PC-3 (cell line): ENCODE measurements at places on chromosomes 5 and 9. TPM values are rescaled to one million over a fixed set of nuclear protein-coding genes. Genes with fewer than 3 reads are reported as not detected.

DNA sequence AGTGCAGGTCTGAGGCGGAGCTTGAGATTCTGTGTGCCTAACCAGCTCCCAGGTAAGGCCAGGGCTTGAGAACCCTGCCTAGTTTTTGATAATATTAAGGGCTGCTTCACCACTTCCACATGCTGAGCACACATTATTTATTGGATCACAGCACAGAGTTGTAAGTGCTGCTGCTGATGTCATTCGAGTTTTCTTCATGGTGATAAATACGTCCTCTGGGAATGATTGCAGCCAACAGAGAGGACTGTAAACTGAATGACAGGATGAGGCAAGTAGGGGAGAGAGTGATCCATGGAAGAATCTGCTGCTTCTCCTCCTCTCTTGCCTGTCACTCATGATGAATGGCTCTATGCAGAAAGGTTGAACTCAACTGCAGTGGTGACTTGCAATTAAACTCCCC is 77.9 kb upstream of the VPS13A start:
- no peak for DNase-seq

PCDHB5 gene
- total RNA-seq: 0.12 and 0.69 TPM in 2 replicates

CNOT6 gene
- 10.6 and 12.6 TPM in 2 replicates for total RNA-seq

- peak; percentile 71 for DNase-seq
Observed at GRCh38 chr9:115672477-115673316, 480.9 kb upstream of the PAPPA start.

GRCh38 chr5:137500615-137501225 is 1.6 kb upstream of the SPOCK1 start:
- no peak for DNase-seq

NACC2 gene
- total RNA-seq: 12.3 and 16.5 TPM in 2 replicates

DNA sequence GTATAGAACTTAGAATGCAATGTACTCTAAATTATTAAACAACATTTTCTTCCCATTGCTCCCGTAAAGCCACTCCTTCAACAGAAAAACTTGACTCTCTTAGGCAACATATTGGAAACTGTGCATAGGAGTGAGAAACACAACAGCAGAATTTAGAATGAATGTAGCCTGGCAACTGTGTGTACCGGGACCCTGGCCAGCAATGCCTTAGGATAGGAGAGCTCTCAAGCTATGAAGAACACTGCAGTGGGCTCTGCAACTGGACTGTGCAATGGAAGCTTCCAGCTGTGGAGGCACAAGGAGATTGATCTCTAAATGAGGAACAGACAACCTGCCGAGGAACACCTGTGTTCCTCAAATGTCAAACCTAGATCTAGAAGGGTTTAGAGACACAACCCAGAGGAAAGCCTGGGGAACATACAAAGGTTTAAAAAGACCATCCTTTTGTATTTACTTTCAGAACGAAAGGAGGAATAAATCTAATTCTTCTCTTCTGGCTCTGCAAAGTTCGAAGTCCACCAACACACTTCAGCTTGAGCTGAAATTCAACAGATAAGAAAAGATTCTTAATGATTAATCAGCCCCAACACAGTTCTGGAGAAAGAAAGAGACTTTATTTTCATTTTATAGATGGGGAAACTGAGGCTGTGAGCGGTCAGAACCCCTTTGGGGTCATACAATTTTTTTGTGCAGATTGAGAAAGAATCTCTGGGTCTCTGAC is 51.5 kb upstream of the ARL15 start:
- DNase-seq: no peak

SHOC1 gene
- 0.18 TPM in 1 of 2 replicates, not detected in the other for total RNA-seq

DNA sequence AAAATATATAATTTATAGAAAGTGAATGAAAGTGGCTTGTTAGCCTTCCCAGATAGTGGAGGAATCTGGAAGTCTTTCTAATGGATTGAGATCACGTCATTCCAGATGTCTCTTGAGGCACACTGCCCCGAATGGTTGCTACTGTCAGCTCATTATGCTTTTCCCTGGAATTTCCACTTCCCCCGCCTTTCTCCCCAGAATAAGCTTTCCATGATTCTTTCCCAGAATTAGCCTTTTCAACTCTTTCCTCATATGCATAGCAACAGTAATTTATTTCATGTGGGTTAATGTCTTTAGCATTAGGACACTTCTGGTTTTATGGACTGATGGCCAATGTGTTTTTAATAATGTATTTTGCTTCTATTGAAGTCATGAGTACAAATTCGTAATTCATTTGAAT is 81.5 kb downstream of the PALM2AKAP2 start:
- no peak for DNase-seq

- DNase-seq: peak; percentile 13
Observed at GRCh38 chr9:83336706-83337105, 201.5 kb downstream of the FRMD3 start.

MCC gene
- 7.1 and 10.3 TPM in 2 replicates for total RNA-seq

PLPP1 gene
- total RNA-seq: 16.2 and 21.1 TPM in 2 replicates

GRCh38 chr5:105573575-105573974 is 2011.0 kb upstream of the NUDT12 start:
- DNase-seq: no peak

DNA sequence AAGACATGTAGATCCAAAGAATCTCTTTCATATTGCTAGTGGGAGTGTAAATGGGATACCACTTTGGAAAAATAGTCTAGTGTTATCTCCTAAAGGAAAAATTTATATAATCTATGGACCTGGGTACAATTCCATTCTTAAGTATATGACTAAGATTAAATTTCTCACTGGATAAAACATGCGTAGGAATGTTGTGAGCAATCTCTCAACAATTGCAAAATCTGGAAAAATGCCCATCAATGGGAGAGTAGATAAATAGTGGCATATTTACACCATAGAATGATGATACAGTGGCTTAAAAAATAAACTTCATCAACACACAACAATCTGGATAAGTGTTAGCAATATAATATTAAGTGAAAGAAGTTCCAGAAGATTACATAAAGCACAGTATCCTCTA is 469.5 kb downstream of the MAN2A1 start:
- peak; percentile 89 for DNase-seq

MIGA2 gene
- 29.6 TPM in 2 replicates for total RNA-seq

GRCh38 chr9:129596541-129597331 is 24.2 kb downstream of the C9orf50 start:
- peak; percentile 25 for DNase-seq

DNA sequence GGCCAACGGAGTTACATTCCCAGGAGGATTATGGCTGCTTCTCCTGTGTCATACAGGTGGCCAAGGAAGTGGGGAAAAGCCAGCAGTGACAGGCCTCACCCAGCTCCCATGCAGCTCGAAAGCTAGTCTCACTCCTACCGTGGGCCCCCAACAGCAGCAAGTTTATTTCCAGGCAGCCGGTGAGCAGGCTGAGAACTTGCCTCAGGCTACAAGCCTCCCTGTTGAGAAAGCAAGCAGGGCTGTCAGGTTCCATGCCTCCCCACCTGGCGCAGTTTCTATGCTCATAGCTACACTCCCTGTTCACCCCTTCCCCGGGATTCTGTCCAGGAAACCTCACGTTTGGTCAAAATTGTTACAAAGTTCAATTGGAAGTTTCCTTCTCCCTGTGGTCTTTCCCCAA is 27.5 kb upstream of the DNAH5 start:
- DNase-seq: no peak

QRFP gene
- total RNA-seq: not detected in 2 replicates

DNA sequence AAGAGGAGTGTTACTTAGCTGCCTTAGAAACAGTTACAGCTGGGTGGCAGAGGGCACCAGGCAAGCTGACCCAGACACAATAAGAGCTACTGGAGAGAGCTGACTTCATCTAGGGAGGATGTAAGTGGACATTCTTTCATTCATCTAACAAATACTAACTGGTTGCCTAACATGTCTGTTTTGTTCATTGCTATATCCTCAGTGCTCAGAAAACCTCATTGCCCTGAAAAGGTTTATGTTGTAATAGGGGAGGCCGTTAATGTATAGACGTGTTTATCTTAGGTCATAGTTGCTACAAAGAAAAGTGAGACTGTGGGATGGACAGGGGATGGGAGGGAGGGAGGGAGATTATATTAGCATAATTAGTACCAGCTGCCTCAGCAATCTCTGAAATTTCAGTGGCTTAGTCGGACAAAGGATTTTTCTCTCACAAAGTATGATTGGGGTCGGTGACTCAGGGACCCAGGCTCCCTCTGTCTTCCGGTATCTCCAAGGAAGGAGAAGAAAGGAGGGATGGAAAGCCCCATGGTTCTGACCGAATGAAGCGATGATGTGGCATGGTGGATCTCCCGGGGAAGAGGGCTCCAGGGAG is 2.6 kb upstream of the SNX18 start:
- DNase-seq: no peak

CTSV gene
- total RNA-seq: 11.4 and 12.2 TPM in 2 replicates

KIAA1958 gene
- total RNA-seq: 3.7 and 4.2 TPM in 2 replicates

DNA sequence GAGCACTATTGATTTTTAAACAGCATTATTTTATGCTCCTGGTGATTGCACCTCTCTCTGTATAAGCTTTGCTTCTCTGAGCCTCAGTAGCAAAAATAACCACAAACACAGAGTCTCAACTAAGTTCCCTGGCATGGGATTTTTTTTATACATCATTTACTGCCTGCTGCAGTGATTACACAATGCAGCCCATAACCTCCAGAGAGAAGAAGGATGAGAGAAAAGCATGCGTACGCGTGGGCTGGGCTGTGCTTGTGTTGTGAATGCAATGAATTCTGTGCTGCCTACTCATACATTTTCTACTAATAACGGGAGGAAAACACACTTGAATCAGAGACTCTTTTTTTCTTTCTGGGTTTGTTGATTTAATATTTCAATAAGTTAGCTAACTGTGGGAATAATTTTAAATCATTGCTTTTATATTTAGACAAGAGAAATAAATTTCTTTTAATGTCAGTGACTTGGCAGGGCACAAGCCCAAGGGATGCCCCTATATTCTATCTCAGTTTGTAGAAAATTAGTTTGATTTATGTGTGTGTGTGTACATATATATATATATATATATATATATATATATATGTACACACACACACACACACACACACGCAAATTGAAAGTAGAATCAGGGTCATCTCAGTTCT is 351.5 kb downstream of the MED10 start:
- no peak for DNase-seq
